Activated CD8-positive, alpha-beta memory T cell treated with anti-CD3 and anti-CD28 coated beads, Interleukin-2, amount 10 ng/mL, durations not matched to agents 7 days and 5 days (primary cell): ENCODE measurements at places on chromosomes 12 and 14.

DNA sequence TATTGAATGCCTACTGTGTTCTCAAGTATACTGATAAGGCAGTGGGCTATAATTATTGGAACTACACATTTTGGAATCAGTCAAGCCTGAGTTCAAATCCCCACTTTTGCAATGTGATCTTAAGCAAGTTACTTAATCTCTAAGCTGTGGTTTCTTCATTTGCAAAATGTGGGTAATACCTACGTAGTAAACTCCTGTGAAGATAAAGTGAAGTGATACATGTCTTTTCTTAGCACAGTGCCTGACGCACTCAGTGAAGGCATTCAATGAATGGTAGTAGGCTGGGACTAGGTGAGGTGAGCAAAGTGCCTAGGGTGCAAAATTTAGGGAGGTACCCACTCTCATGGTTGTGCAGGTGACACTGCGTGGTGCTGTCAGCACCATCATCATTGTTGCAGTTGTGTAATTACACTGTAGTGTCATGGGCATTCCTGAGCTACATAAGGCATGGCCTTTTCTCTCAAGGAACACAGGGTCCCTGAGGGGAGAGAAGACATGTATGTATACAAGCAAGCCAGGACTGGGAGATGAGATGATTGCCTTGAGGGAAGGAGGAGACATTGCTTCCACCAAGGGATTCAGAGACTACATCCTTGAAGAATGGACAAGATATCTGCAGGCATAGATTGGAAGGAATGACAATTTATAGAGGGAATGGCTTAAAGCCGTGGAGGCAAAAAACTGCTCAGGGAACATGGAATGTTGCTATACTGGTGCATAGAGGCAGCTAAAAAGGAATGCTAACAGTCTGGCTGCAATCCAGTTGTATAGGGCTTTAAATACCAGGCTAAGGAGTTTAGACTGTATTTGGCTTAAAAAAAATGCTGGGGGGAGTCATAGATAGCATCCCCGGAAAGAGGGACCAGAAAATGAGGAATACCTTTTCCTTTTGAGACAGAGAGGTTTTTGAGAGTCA, 129.2 kb upstream of the ARHGAP5 start:
- DNase-seq: no peak

DNA sequence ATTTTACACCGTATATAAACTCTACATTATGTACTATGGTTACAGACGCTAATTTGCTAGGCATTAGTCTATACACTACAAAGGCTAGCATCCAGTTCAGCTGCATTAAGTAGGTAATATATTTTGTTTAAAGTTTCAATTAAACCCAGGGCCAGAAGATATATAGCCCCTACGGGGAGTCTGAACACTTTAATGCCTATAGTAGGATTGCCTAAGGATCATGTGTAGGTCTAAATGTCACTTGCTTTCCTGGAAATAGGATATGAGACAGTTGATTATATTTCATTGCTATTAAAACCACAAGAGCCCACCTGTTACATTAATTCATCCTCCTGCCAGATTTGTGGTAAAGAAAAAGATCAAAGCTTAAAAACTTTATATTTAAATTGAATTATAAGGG, 286.9 kb downstream of the TMTC2 start:
- DNase-seq: no peak

DNA sequence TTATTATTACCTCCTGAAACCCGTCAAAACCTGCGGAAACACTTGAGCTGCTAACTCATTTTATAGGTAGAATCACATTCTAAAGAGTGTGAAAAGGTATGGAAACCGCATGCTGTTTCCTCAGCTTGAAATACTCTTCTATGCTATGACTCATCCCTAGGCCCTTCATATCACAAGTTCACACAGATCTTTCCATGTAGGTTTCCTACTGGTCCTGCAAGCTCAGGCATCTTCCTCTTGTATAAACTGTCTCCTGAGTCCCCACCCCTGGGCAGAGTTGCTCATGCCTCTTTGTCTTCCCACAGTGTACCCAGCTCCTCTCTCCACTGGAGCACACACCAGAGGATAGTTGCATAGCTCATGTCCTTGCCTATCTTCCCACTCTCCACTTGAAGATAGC, 84.7 kb downstream of the CMAS start:
- no peak for DNase-seq

DNA sequence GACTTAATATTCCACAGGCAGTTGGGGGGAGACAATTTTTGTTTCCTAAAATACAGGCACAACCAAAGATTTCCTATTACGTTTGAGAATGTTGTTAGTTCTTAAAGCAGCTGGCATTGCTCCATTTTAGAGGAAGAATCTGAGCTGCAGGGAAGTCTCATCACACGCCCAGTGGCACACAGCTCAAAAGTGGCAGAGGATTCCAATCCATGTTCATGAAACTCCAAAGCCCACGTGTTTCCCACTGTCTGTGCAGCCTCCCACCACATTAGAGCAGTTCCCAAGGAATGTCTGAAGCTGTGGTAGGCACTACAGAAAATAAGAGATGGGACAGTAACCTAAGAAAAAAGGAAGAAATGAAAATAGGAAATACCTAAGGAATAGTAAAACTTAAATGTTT, 6.1 kb upstream of the IL26 start:
- no peak for DNase-seq

- no peak for DNase-seq
Observed at GRCh38 chr14:65506801-65507200, 94.3 kb downstream of the FUT8 start.

DNA sequence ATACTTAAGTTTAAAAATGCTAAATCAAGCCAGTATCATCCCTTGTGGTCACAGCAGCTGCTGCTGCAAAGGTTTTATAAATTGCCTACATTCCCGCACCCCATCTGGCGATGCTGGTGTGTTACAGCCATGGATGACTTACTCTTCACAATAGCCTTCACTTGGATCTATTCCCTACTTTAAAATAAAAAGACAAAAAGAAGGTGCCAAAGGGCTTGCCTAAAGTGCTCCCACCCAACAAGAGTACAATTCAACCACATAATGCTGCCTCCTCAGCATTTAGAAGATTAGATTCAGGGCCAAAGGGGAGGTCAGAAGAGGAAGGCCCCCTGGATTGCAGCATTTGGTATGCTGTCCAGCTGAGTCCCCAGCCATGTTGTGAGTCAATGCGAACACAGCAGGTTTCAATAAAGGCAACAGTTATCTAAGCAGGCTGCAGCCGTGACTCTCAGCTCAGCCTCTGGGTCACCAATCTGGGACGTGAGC, 176.1 kb downstream of the DAD1 start:
- no peak for DNase-seq

GRCh38 chr14:96497087-96497486, 5.1 kb upstream of the PAPOLA start:
- no peak for DNase-seq

- DNase-seq: no peak
Observed at GRCh38 chr12:49687941-49688340, 19.3 kb downstream of the FMNL3 start.

- DNase-seq: no peak
Observed at GRCh38 chr12:105590571-105590970, 260.1 kb downstream of the C12orf75 start.

DNA sequence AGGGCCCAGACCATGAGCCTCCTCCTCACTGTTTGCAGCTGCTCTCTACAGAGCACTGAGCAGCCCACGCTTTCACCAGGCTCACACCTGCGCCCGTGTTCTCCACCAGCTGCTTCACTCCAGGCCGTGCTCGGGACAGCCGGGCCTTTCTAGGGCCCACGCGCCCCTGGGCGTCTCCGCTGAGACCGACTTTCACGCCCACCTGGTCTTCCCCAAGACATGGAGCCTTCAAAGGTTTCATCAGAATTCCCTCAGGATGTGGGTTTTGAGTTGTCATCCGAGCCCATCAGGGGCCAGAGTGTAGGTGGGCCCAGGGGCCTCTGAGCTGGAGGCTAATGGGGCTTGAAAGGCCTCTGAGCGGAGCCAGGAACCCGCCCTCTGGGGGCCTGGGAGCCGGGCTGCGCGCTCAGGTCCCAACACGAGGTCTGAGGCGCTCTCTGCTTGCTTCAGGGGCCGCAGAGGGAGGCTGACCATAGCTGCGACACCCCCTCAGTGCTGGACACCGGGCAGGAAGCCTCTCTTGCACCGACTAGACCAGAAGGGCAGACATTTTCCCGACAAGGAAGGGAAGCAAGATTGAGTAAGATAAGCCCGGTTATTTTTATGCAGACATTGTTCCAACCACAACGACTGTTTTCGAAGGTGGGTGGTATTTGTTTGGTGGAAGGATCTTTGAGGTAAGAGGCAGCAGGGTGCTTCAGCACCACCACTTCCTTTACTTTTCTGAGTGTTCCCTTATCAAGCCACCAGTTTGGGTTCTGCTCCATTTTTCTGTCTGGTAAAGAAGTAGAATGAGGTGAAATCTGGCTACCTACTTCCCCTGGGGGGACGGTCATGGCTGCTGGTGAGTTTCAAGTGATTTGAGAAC, 125.0 kb upstream of the FUT8 start:
- peak; percentile 82 for DNase-seq

DNA sequence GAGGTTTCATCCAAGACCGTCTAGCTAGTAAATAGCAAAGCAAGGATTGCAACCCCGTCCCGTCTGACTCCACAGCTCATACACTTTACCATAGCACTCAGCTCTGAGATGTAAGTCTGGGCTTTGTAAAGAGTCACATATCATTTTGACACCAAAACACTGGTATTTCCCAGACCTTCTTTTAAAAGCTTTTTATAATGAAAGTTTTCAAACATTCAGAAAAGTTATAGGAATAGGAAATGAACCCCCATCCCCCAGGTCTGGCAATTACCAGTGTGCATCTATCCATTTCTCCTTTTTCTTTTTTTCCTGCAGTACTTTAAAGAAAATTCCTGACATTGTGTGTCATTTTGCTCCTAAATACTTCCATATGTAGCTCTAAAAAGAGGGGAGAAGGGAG, 183.6 kb upstream of the CCND2 start:
- DNase-seq: no peak

DNA sequence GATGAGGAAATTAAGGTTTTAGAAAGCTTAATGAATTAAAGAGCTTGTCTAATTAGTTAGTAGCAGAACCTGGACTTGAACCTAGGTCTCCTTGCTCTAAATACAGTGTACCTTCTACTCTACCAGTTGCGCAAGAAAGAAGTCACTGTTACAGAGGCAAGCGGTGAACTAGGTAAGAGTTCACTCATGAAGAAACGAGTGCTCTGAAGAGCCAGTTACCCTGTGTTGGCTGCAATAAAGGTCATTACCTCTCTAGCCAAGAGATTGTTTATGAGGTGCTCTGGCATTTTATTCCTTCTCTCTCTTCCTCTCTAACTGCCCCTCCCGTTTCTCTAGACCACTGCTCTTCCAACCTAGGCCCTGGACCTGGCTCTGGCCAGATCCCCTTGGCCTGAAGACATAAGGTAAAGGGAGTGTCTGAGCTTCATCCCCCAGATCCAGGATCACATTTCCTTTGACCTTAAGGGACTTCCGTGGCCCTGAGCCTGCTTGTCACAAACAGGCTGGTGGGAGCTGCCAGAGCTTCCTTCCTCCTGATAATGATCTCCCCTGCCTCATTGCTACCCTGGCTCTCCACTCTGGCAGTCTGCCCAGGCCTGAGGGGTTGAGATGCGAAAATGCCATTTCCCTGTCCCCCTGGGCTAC, 1.9 kb downstream of the RNASE7 start:
- DNase-seq: no peak

DNA sequence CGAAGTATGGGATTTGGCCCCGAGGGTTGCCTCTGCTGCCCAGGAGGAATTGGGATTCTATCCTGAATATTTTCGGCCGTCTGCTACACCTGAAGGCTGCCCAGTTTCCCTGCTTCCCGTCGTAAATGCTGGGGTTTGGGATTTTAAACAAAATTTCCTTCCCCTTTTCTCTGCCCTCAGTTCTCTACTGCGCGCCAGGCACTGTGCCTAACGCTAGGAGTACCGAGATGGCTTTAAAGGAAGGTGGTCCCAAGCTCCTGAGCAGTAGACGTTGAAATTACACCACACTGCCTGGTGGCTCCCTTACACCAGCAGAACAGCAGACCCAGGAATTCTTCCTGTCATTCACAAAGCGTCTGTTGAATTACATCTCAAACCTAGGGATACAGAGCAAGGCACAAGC, 566 bp upstream of the PRDM4 start:
- DNase-seq: no peak

GRCh38 chr14:52272375-52272774, 4.9 kb downstream of the PTGDR start:
- no peak for DNase-seq
